T-helper 9 cell (primary cell): ENCODE measurements at places on chromosomes 5 and 9.

GRCh38 chr5:105993027-105993426, 1677.7 kb downstream of the EFNA5 start:
- no peak for DNase-seq

- no peak for DNase-seq
Measured at GRCh38 chr5:139647506-139648204, 494 bp upstream of the CXXC5 start.

DNA sequence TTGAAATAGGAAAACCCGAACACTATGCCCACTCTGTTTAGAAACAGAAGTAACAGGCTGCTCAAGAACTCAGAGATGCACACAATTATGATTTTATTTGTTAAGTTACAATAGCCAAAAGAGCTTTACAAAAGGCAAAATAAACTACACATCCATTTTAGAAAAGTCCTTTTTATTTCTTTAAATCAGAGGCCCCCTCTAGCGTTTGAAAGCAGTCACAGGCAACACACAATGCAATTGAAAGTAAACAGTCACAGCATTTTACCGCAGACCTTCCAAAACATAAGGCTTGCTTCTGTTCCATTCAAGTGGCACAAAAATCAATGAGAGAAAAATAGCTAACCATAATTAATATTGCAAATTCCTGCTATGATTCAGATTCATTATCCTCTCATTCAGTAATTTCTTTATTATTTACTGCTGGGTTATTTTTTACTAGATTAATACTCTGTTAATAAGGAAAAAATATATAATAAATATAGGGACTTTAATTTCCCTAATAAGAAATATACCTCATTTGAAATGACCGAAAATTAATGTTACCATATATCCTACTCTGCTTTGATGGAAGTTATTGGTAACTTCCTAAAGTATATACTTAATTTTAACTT, 78.3 kb downstream of the CEP120 start:
- DNase-seq: no peak

DNA sequence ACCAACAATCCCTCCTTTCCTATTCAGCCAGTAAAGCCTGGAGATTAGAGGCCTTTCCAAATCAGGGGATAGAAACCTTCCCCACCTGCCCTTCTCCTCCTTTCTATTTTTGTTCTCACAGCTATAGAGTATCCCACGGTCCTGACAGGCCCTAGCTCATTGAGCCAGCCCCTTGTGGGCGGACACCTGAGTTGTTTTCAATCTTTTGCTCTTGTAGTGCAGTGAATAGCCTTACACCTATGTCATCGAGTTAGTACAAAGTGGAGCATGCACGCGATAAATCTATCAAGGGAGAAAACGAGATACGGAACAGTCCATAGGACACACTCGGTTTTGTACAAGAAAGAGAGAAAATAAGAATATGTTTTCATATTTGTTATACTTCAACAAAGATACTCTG, 77.2 kb downstream of the TSPAN17 start:
- no peak for DNase-seq

GRCh38 chr9:127858041-127858512, 3.6 kb upstream of the ENG start:
- DNase-seq: no peak

DNA sequence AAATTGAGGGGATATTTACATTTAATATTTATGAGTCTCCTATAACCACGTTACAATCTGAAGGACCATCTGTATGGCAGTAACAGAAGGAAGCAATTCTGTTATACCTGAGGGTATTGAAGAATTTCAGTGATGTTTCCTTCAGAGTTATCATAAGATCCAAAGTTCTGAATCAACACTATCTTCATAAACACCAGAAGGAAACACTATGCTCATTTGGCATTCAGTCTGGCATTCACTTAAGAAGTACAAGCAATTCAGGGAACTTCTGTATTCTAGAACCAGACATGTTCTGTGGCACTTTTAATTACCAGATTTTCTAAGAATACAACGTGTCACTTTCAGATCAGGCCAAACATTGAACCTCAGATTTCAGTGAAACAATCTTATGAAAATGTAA, 9.6 kb downstream of the DAB2 start:
- DNase-seq: no peak

DNA sequence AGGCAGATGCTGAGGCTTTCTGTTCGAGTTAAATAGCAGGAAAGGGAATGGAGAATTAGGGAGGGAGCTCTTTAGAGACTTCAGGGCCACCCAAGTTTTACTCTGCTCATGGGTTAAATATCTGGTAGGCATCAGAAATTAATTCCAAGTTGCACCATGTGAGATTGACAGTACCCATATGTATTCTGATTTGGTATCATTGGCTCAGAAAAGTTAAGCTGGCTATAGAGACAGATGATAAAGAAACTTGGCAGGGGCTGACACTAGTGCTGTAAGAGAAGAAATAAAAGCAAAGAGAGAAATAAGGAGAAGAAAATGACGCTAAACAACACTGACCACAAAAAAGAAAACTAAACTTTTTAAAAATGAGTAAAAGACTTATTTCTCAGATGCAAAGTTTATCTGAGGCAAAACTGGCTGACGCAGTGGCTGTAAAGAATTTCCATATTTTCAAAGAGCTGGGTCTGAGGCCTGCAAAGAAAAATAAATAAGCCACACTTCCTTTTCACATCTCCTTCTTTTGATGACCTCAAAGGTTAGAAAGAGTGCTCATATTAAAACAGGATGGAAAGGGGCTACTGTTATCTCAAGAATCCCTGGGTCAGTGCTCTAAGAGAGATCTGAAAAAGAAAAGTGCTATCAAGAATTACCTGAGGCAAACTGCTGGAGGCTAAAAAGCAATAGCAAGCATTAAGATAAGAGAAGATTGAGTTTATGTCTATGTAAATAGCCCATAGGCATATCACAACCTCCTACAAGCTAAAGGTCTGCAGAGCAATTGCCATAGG, 399.0 kb upstream of the MEF2C start:
- no peak for DNase-seq

GRCh38 chr5:1119312-1119831, 7.5 kb upstream of the SLC12A7 start:
- no peak for DNase-seq

- no peak for DNase-seq
Measured at GRCh38 chr9:113892861-113893491, 16.9 kb downstream of the ZNF618 start.

- no peak for DNase-seq
Measured at GRCh38 chr9:78606001-78606379, 309.1 kb downstream of the PSAT1 start.

DNA sequence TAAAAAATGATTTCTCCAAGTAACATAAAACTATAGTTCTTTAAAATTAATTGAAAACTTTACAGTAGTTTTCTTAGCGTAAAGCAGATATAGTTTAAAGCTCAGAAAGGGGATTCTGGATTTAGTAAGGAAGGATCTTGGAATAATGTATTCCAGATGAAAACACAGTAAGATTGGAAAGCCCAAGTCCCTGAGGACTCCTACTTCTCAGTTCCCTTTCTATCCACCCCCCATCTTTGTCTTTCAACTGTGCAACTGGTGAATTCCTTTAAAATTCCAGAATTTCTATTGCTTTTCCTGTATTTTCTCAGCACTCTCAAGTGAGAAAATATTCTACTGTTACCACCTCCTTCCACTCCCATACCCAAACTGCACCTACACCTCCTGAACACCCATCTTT, 184.5 kb upstream of the FBN2 start:
- DNase-seq: no peak

GRCh38 chr5:163379298-163380155, 57.9 kb upstream of the CCNG1 start:
- no peak for DNase-seq

DNA sequence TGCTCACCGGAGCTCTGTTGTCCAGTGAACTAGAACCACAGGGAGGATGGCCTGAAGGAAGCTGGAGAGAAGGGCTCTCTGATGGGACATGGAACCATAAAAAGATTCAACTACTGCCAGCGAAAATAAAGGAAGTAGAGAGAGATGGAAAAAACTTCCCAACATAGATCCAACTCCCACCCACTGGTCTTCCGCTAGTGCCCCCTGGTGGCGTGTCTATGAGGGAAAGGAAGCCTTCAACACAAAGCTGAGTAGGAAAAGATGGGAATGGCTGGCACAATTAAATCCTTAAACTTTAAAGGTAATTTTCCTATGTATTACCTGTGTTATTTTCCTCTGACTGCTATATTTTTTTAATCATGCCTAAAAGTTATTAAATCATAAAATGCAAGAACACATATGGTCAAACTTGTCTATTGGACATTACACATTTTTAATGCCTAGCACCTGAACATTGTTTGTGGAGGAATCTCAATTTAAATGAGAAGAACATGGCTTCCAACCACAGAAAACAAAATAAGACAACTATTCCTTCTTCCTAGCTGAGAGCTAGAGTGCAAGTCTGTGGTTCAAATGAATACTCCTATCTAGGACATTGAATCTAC, 51.5 kb downstream of the CEP120 start:
- DNase-seq: peak; percentile 34

GRCh38 chr5:173274771-173275170, 39.8 kb upstream of the NKX2-5 start:
- DNase-seq: no peak

- no peak for DNase-seq
Measured at GRCh38 chr5:41143131-41143901, 70.0 kb downstream of the C6 start.

DNA sequence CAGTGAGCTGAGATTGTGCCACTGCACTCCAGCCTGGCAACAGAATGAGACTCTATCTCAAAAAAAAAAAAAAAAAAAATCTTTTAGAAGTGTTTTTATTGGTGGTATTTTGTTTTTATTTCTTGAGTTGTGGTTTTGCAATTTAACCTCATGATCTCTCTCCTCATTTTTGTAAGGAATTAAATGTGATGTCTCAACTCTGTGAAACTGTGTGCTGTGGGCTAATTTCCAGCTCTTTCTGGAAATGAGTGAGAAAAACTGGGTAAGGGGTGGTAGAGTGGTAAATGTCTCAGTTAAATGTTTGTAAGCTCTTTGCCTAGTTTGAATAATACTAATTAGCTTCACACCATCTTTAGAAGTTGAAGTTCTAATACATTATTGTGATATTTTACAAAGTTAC, 29.0 kb downstream of the ACO1 start:
- DNase-seq: no peak

DNA sequence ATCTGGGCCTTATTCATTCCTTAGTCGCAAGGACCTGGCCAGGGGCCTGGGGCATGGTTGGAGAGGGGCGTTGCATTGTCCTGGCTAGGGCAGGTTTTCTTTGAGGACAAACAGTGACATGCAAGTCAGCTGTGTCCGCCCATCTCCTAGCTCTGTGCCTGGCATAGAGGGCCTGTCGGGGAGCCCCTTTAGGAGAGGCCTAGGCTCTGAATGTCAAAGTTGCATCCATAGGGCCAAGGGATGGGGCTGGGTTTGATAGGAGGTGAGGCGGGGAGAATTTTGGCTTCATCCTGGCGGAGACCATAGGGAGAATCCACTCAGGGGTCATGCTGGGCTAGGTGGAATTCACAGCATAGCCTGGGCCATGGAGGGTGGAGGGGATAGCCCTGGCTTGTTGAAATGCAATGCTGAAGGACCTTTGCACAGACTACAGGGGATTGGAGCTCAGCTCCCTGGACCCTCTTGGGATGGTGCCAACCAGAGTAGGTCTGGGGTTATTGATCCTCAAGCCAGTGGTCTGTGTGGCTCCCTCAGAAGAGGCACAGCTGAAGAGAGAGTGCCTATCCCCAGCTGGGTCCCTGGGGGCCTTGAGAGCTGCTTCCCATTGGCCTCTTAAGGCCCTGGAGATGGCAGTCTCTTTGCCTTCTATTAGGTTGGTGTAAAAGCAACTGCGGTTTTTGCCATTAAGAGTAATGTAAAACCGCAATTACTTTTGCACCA, 104.0 kb downstream of the RGS3 start:
- DNase-seq: no peak

DNA sequence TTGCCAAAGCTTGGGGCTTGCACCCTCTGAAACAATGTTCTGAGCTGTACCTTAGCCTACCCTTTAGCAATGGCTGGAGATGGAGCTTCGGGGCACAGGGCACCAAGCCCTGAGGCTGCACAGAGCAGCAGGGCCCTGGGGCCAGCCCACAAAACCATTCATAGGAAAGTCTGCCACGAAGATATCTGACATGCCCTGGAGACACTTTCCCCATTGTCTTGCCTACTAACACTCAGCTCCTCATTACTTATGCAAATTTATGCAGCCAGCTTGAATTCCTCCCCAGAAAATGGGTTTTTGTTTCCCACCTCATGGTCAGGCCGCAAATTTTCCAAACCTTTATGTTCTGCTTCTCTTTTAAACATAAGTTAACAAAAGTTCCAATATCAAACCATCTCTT, 105.7 kb downstream of the DTWD2 start:
- no peak for DNase-seq

DNA sequence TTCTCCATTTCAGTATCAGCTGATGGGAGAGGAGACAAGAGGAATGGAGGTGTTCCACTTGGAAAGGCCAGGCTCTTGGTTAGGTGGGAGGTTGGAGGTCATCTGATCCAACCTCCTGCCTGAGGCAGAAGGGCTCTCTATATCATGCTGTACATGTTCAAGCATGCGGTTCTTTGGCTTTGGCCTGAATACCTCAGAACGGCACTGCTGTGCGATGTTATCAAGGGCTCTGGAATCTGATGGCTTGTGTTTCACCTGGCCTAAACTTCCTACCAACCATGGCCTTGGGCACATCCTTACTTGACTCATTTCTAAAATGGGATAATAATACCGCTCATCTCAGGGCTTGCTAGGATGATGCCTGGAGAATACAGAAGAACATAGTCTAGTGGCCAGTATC, 90.1 kb upstream of the FAM169A start:
- DNase-seq: no peak

DNA sequence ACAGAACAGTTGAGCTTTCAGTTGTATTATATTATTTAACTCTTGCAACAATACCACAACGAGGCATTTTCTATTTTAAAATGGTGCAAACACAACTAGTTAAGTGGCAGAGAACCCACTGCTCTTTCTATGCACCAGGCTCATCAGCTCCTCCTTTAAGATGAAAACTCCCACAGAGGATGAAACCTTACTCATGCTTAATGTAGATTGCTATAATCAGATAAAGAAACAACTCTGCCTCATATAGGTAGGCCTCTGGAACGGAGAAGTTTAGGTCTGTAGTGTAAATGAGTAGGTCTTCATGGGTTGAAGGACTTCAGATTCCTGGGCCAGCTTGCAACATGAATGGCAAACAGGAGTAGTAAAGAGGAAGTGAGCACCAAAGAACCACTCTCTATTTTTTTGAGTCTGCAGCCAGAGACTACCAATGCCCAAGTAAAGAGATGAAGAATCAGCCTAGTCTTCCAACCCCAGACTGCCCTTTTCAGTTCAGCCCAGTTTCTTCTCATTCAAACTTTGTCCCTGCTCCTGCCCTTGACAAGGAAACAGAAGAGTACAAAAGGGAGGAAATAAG, 33.9 kb downstream of the HACD4 start:
- no peak for DNase-seq

GRCh38 chr5:157570531-157571200, 4.9 kb downstream of the ADAM19 start:
- no peak for DNase-seq

GRCh38 chr5:155066886-155067595, 53.5 kb downstream of the KIF4B start:
- no peak for DNase-seq

- DNase-seq: no peak
Measured at GRCh38 chr9:37839496-37840461, 39.2 kb downstream of the DCAF10 start.

GRCh38 chr5:42309865-42310264, 113.4 kb upstream of the GHR start:
- DNase-seq: no peak
